ENCODE measurements at places on chromosomes 12 and 14. TPM values are rescaled to one million over a fixed set of nuclear protein-coding genes. Genes with fewer than 3 reads are reported as not detected.

Gene GSC
- not detected for total RNA-seq

Gene SERPINA10
- not detected for total RNA-seq

Gene FSCB
- total RNA-seq: not detected

Gene DUSP6
- total RNA-seq: 109 TPM

Gene HCAR2
- not detected for total RNA-seq

Gene DDX23
- 68.0 TPM for total RNA-seq

Gene CYP46A1
- total RNA-seq: 0.52 TPM

Gene AQP2
- 0.63 TPM for total RNA-seq

Gene DDIT3
- total RNA-seq: 73.3 TPM

DNA sequence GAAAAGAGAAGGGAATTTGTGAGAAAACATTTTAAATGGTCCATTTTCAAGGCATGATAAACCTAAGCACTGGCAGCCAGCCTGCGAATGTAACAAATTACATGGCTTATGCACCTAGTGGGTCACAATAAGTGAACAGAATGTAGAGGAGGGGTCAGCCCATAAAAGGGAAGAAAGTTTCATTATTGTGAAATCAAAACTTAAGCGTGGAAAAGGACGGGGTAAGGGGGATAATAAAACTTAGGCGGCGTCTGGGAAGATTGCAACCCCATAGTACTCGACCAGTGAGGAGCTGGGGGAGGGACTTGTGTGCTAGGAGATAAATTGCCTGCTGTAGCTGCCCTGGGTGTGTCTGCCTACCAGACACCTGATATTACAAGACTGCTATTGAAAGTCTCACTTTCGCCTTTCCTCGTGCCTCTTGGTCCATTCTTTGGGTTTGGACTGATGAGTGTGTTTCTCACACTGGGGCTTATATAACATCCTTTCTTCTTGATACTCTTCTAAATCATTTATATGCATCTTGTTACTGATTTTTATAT lies 40.6 kb downstream of the ZDHHC17 start:
- no peak overlapping the region for H3K4me3 ChIP-seq
- H3K36me3 ChIP-seq: peaks cover 8% of the 10 kb centered on the region
- no peak for DNase-seq
- H3K27me3 ChIP-seq: no peaks in the 10 kb centered on the region
- H3K27ac ChIP-seq: no peak overlapping the region

DNA sequence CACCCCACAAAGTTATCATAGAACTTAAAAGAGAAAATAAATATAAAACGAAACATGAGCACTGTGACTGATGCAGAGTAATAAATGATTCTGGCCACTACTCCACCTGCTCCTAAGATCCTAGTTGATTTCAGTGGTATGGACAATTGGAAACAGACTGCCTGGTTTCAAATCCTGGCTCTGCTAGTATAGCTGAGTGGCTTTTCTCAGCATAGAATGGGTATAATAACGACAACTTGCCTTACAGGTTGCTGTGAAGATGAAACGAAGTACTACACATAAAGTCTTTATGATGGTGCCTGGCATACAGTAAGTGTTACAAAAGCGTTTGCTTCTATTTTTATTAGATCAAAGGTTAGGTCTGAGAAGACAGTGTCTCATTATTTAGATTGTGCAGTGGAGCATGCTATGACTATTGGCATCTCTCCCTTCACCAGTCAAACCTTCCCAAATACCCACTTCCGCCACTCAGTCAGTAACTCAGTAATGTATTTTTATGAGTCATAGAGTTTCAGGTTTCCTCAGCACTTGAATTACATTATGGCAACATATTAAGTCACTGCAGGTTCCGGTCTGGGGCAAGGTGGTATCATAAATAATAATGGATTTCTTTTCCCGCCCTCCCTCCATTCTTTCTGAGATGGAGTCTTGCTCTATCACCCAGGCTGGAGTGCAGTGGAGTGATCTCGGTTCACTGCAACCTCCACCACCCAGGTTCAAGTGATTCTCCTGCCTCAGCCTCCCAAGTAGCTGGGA lies 29.7 kb upstream of the NR2C1 start:
- peaks cover 19% of the 10 kb centered on the region for H3K4me1 ChIP-seq
- no peak overlapping the region for H3K4me3 ChIP-seq
- DNase-seq: peak; percentile 67
- H3K36me3 ChIP-seq: peaks cover 35% of the 10 kb centered on the region
- no peaks in the 10 kb centered on the region for H3K27me3 ChIP-seq
- H3K27ac ChIP-seq: peak overlapping the region; percentile 32

- DNase-seq: no peak
- H3K36me3 ChIP-seq: no peaks in the 10 kb centered on the region
- no peak overlapping the region for H3K4me3 ChIP-seq
Measured at GRCh38 chr12:10018386-10018785, 8.0 kb downstream of the CLEC12B start.

DNA sequence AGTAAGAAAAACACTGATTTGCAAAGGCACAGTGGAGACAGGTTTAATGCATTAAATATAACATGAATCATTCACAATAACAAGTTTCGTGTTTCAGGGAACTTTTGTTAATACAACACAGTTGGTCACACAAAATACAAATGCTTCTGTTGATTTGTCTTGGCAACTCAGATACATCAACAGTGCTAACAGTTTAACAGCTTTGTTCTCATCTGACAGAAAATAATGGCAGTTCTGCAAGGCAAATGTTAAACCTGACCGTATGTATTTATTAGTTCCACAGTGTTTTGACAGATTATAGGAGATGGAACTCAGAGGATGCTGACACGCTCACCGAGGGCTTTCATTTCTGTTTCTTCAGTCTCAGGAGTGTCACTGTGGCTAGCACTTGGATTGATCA lies 350.7 kb downstream of the PRKD1 start:
- H3K27ac ChIP-seq: no peak overlapping the region
- no peaks in the 10 kb centered on the region for H3K27me3 ChIP-seq
- no peak for DNase-seq

GRCh38 chr14:54652188-54652587 lies 85.3 kb downstream of the SAMD4A start:
- no peaks in the 10 kb centered on the region for H3K4me1 ChIP-seq
- no peak overlapping the region for H3K4me3 ChIP-seq
- peaks cover 17% of the 10 kb centered on the region for H3K36me3 ChIP-seq
- no peaks in the 10 kb centered on the region for H3K27me3 ChIP-seq

GRCh38 chr12:57868851-57869268 lies 22.3 kb upstream of the CTDSP2 start:
- H3K27ac ChIP-seq: no peak overlapping the region
- H3K4me1 ChIP-seq: peaks cover 9% of the 10 kb centered on the region
- no peaks in the 10 kb centered on the region for H3K36me3 ChIP-seq
- H3K27me3 ChIP-seq: no peaks in the 10 kb centered on the region
- no peak for DNase-seq

DNA sequence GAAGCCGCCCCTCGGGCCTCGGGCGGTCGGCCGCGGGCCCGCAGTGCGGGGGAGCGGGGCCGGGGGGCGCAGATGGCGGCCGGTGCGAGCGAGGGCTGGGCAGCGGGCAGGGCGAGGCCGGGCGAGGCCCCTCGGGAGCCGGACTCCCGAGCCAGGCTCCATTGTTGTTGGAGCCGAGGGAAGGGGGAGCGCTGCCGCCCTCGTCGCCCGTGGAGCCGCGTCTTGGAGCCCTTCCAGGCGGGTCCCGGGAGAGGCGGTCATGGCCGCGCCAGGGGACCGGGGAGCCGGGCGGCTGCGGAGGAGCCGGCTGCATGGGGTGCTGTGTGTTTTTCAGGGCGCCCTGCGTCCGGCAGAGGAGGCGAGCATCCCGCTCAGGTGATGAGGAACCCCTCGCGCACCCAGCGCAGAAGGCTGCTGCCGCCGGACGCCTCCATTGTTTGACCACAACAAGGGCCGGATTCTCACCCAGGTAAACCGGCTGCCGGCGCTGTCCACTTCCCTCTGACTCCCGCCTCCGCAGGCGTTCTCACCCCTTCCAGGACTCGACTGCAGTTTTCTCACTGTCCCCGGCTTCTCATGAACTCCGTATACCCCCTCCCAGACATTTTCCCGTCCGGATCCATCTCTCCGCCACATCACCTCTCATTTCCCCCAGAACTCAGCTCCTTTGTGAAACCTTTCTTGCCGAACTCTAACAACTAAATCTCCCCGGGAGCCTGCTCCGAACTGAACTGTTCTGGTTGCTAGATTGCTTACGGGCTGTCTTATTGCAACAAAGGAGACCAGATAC lies 732 bp downstream of the ZNF664 start:
- H3K27ac ChIP-seq: no peak overlapping the region
- H3K4me1 ChIP-seq: peaks cover 14% of the 10 kb centered on the region
- peak; percentile 53 for DNase-seq
- peak overlapping the region; percentile 72 for H3K4me3 ChIP-seq

DNA sequence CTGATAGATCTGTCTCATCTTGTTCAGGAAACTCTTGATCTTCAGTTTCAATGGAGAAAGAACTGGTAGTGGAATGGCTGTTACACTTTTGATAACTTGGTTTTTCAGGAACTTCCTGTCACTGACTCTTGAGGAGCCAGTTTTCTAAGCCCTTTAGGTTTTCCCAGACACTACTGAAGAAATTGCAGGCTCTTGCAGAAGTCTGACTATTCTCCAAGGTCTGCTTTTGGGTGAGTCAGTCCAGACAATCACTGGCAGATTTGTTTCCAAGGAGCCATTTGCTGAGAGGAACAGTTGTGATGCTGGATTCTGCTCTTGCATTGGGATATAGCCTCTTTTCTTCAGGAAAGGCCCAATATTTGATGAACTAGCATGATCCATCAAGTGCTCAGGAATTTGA lies 468.0 kb downstream of the FUT8 start:
- H3K4me3 ChIP-seq: no peak overlapping the region
- H3K36me3 ChIP-seq: no peaks in the 10 kb centered on the region
- H3K27ac ChIP-seq: no peak overlapping the region
- no peaks in the 10 kb centered on the region for H3K4me1 ChIP-seq
- H3K27me3 ChIP-seq: no peaks in the 10 kb centered on the region

DNA sequence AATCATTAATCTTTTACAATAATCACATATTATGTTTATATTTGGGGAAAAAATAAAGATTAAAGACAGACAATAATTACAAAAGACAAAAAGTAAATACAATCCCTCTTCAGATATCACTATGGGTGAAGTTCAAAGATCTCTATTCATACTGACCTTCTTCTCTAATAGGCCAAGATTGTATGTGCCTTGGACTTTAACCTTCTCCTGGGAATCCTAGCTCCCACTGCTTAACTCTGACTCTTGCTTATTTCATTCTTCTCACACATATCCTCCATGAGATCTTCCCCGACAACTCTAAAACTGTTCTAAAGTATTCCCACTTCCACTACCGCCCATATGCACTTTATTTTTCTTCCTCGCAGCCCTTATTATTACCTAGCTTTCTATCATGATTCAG lies 83.8 kb downstream of the EEA1 start:
- H3K27ac ChIP-seq: no peak overlapping the region
- H3K4me3 ChIP-seq: no peak overlapping the region
- H3K27me3 ChIP-seq: no peaks in the 10 kb centered on the region
- DNase-seq: no peak
- no peaks in the 10 kb centered on the region for H3K4me1 ChIP-seq

DNA sequence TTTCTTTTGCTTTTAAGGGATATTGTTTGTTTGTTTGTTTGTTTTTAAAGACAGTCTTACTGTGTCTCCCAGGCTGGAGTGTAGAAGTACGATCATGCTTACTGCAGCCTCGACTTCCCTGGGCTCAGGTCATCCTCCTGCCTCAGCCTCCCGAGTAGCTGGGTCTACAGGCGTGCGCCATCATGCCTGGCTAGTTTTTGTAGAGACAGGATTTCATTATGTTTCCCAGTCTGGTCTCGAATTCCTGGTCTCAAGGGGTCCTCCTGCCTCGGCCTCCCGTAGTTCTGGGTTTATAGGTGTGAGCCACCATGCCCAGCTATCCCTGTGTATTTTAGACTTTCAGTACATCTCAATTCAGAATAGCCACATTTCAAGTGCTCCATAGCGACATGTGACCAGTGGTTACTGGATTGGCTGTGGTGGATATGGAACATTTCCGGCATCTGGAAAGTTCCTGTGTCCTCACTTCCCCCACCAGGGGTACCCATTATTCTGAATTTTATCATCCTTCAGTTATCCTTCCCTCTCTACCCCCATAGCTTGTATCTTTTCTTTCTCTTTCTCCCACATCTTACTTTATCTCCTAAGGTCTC lies 61.1 kb downstream of the HRK start:
- H3K27me3 ChIP-seq: no peaks in the 10 kb centered on the region
- no peak overlapping the region for H3K27ac ChIP-seq
- peaks cover 22% of the 10 kb centered on the region for H3K4me1 ChIP-seq
- no peaks in the 10 kb centered on the region for H3K36me3 ChIP-seq
- H3K4me3 ChIP-seq: peak overlapping the region; percentile 85
- no peak for DNase-seq

DNA sequence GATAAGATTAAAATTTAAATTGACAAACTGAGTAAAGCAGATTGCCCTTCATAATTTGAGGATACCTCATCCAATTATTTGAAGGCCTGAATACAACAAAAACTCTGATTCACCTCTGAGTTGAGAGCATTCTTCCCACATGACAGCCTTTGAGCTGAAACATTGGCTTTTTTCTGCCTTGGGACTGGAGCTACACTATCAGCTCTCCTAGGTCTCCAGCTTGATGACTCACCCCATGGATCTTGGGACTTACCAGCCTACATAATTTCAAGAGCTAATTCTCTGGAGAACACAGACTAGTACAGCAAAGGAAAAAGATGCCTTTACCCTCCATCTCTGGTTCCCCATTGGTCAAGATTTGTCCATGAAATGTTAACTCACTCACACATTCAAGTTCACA lies 555.1 kb downstream of the FOXG1 start:
- H3K4me1 ChIP-seq: no peaks in the 10 kb centered on the region
- no peaks in the 10 kb centered on the region for H3K36me3 ChIP-seq
- H3K27ac ChIP-seq: no peak overlapping the region
- DNase-seq: no peak
- 0 out of 2 replicates have a peak overlapping the region, but pooled peaks have one; percentile 21 for H3K4me3 ChIP-seq

DNA sequence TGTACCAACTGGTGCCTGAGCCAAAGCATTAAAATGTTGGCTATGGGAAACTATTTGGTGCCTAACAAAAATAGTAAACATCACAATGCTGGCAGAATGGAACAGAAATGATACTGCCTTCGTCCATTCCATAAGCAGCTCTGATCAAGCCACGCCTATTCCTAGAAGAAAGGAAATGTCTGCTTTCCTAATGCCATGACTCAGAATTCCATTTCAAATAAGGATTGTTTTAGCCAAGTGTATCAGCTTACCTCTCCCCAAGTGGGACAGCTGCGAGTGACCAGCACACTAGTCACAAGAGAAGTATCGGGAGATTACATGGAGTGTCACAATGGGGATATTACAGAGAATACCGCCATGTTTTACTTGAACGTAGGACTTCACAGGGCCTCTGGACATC lies 38.7 kb downstream of the GLT8D2 start:
- no peaks in the 10 kb centered on the region for H3K36me3 ChIP-seq
- H3K4me3 ChIP-seq: no peak overlapping the region
- DNase-seq: no peak
- H3K27ac ChIP-seq: no peak overlapping the region
- no peaks in the 10 kb centered on the region for H3K4me1 ChIP-seq

- H3K36me3 ChIP-seq: no peaks in the 10 kb centered on the region
- H3K27ac ChIP-seq: no peak overlapping the region
- peaks cover 16% of the 10 kb centered on the region for H3K4me1 ChIP-seq
- no peaks in the 10 kb centered on the region for H3K27me3 ChIP-seq
- DNase-seq: peak; percentile 83
- H3K4me3 ChIP-seq: peak overlapping the region; percentile 60
Measured at GRCh38 chr14:69573831-69574262, 824 bp downstream of the CCDC177 start.

- peaks cover 30% of the 10 kb centered on the region for H3K4me1 ChIP-seq
- H3K27ac ChIP-seq: no peak overlapping the region
- DNase-seq: no peak
- no peak overlapping the region for H3K4me3 ChIP-seq
Measured at GRCh38 chr12:95004610-95005009, 1.1 kb upstream of the NDUFA12 start.

GRCh38 chr12:28096649-28097048 lies 93.6 kb upstream of the CCDC91 start:
- no peak overlapping the region for H3K27ac ChIP-seq
- H3K4me1 ChIP-seq: no peaks in the 10 kb centered on the region
